ENCODE measurements at places on chromosomes 11 and 22.
A peak's percentile ranks its signal among the peaks of the same experiment; 100 is the strongest.

- no peak for DNase-seq
Measured at GRCh38 chr11:109698237-109698636, 276.2 kb downstream of the C11orf87 start.

- no peak for DNase-seq
Measured at GRCh38 chr22:36252754-36253522, at the start of gene APOL1. Gene APOL1, plus strand, starts transcription at chr22:36253133. Its CDS starts 1,823 bp downstream, at chr22:36254956.

GRCh38 chr22:39725351-39726035, 154.9 kb downstream of the CACNA1I start:
- no peak for DNase-seq

DNA sequence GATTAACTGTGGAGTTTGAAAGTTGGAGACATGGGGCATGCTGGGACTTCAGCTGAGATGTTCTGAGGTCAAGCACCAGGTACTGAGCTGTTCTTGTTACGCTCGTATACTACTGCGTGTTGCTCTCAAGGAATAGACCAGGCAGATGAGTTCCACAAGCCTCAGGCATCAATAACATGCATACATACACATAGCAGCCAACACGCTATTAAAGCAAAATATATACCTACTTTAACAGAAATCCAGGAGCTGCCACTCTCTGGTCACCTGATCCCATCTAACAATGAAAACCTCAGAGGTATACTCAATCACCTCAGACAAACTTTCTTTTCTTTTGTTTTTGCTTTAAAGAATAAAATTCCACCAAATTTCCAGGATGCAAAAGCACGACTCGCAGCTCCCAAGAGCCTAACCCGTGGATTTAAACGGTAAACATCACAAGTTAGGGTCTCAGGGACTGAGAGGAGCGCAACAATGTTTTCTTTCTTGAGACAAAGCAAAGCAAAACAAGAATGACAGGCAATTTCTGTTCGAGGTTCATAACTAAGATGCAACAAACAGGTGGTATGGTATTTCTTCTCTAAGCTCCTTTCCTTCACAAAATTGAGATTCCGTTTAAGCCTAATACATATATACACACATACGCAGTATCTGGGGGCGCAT, 16.5 kb downstream of the BLID start:
- DNase-seq = no peak

- no peak for DNase-seq
Measured at GRCh38 chr11:109512249-109512648, 90.3 kb downstream of the C11orf87 start.

GRCh38 chr22:19114984-19115552, 7.1 kb downstream of the DGCR2 start:
- DNase-seq = no peak

GRCh38 chr11:102266099-102266498, 51.2 kb upstream of the BIRC3 start:
- no peak for DNase-seq

DNA sequence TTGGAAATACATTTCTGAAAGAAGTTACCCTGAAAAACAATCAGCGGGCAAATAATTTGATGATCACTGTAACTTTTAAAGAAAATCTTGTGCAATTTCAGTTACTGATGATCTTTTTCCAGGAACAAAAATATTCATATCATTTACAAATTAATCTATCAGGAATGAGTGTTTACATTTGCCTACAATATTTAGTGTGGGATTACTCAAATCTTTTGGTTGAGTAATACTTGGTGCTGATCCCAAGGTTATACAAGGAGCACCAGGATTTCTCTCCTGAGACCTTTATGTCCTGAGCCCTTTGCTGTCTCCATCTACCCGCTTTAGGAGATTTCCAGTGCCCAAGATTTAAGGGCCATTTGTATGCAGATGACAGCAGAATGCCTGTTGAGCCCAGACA, 116.1 kb downstream of the ATXN10 start:
- peak; percentile 50 for DNase-seq

DNA sequence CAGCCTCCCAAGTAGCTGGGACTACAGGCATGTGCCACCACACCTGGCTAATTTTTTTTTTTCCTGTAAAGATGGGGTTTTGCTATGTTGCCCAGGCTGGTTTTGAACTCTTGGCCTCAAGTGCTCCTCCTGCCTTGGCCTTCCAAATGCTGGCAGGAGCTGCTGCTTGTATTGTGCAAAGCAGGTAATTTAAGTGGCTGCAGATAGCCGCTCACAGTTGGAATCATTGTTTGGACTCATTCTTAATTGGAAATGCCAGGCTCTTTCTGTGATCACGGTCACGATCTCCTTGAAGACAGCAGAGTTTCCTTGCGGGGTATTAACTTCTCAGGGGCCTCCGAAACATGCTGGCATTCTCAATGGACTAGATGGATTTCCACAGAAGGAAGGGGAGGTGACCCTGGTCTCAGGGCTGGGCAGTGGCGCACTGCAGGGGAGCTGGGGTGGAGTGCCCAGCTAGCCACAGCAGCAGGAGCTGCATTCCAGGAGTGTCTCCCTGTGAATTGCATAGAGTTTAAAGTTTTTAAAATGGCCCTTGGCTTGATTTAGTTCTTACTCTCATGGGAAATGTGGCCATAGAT, 136.1 kb downstream of the MORC2 start:
- no peak for DNase-seq

- no peak for DNase-seq
Measured at GRCh38 chr11:87575088-87575487, 537.4 kb downstream of the TMEM135 start.

DNA sequence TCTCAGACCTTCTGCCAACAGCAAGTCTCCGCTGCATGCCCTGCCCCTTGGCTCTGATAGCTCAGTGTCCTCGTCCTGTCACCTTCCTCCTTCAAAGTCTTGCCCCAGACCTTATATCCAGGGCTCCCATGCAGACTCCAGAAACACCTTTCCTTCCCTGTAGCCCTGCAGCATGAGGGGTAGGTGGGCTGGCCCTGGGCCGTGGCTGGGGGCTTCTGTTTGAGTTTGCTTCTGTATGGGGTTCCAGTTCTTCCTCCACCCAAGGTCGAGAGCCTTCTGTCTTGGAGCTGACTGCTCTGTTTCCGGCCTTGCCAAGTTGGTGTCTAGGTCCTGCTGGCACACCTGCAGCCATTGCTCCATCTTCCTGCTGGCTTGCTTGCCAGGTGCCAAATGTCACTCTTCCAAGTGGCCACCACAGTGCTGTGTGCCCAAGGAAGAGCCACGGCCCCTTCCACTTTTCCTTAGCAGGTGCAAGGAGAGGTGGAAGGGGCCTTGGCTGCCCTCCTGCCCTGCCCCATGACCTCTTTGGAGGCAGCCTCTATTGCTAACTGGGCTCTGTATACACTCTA, 74.8 kb upstream of the NECTIN1 start:
- no peak for DNase-seq

- DNase-seq = no peak
Measured at GRCh38 chr22:32846780-32847491, 45.4 kb downstream of the TIMP3 start.

DNA sequence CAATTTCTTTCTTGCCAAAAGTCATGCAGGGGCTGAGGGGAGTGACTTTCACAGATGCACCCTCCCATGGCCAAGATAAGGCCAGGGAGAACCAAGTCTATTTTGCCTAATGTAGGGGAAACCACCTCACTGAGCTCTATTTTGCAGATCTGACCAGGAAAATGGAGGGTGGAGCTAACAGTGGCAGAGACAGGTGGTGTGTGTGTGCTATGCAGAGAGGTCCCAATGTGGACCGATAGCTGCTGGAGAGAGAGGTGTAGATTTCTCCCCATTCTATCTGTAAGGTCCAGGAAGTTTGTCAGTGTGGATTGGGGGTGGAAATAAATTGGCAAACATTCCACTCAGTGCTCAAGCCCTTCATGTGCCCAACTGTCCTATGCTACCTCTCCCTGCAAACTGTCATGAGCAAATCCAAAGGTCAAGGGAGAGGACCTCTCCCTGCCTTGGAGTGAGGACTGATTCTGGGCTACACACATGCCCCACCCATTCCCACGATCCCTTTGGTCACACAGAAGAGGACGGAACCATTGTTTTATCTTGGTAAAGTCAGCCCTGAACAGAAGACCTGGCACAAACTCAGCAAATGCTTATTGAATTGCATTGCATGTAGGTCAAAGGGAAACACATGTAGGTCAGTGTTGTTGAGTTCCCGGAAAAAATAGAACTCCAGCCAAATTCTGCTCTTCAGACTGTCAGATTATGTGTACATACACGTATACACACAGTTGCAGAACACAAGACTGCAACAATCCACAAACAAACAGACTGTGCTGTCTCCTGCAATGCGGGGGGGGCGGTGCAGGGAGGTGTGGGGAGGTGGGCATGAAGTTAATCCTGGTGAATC, 65.9 kb downstream of the C11orf58 start:
- DNase-seq = no peak

GRCh38 chr22:46079093-46079860, 71.0 kb upstream of the PPARA start:
- no peak for DNase-seq

GRCh38 chr11:13277768-13278608, at the start of gene BMAL1:
Gene BMAL1, plus strand, starts transcription at chr11:13277790. Its CDS starts 76,519 bp downstream, at chr11:13354309.
- no peak for DNase-seq

DNA sequence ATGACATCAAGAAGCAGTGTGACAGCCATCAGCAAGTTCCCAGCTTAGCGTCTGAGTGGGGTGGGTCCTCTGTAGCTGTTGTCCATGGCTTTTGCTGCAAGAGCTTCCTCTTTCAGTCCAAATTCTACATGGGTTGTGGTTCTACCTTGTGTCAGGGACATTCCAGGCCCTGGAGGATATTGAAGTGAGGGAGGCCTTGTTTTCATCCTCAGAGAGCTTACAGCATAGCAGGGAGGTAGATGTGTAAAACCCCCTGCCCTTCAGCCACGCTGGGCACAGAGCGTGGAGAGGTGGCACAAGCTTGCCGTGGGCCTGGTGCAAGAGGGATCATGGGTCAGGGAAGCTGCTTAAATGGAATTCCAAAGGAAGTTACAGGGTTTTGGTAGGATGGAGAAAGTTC, 93.9 kb downstream of the GRIK4 start:
- DNase-seq = no peak

DNA sequence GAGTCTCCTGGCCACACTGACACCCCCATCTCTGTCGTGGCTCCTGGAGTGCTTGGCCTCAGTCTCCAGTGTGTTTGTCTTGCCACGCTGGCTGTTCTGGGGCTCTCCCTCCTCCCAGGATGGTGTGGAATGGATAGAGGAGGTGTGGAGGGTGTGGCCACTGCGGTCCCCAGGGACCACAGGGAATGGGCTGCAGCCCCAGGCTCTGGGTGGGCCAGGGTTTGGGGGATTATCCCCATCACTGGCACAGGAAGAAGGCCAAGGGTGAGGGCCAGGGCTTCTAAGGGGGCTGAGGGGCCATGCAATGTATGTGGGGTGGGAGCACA, 8.1 kb downstream of the GNAZ start:
- DNase-seq = no peak

GRCh38 chr22:21449531-21450319, 17.5 kb upstream of the TMEM191C start:
- DNase-seq = peak; percentile 25

GRCh38 chr11:7062534-7062933, 26.3 kb upstream of the RBMXL2 start:
- DNase-seq = no peak

DNA sequence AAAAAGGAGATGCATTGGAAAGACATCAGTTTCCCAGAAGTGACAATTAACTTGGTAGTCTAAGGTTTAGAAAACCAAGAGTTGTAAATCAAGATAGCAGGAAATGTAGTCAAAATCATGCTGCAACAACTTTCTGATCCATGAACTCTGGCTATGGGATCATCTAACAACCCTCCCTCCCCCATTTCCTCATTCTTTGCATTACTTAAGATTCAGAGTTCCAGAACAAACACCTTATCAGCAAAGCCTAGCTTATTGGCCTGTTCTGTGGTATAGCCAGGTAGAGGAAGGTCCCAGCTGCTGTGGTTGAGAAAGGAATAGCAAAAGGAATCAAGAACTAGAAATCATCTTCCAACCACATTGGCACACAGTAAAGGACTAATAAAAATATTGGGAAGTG, 651.1 kb downstream of the METTL15 start:
- DNase-seq = no peak

DNA sequence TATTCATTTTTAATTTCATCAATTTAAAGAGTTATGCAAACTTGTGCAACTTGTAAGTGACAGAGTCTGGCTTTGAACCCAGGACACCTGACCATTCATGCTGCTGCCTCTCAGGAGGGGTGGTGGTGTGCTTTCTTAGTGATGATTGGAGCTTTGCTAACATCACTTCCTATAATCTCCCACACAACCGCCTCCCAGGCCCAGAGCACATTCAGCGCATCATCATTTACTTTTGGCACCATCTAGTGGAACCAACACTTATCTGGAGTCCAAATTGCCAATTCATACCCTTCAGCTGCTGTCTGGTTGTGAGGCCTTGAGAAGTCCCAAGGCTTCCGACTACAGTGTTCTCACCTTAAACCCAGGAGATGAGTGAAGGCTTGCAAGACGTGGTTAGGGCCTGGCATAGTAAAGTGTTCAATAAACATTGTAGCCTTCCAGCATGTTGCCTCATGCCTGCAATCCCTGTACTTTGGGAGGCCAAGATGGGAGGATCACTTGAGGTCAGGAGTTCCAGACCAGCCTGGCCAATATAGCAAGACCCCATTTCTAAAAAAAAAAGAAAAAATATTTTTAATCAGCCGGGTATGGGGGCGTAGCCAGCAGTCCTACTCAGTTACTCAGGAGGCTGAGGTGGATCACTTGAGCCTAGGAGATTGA, 1.1 kb upstream of the TTLL1 start:
- peak; percentile 49 for DNase-seq

DNA sequence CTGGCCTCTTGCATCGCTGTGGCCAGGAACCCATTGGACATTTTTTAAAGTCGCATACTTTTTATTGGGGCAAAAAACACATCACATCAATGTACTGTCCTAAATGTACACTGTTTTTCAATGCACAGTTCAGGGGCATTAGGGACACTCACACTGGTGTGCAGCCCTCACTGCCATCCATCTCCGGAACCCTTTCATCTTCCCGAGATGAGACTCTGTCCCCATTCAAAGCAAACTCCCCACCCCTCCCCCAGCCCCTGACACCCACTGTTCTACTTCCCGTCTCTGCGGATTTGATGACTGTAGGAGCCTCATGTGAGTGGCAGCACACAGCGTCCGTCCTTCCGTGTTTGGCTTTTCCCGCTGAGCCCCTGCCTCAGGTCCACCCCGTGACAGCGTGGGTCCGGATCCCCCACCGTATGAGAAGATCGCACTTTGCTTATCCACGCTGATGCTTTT, 41.8 kb upstream of the TH start:
- DNase-seq = no peak

DNA sequence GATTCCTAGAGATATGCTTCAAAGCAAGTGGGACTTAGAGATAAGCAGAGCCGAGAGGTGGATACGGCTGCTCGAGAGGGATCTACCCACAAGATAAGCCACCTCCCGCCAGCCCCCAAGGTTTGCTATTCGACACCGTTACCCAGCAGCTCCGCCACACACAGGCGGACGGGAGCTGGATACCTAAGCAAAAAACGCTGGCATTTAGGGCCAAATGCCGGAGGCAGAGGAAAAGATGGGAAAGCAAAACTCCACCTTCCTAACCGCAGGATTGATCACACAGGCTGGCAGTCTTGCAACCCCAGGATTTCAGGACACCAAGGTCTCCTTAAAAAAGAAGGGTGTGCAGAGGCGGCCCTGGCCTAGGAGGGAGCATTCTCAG, 709 bp downstream of the FTH1 start:
- DNase-seq = no peak

- DNase-seq = no peak
Measured at GRCh38 chr11:87076260-87076783, 38.6 kb downstream of the TMEM135 start.

- no peak for DNase-seq
Measured at GRCh38 chr11:47672283-47672730, 29.9 kb upstream of the MTCH2 start.

- DNase-seq = no peak
Measured at GRCh38 chr11:64095949-64096348, 60.2 kb downstream of the FLRT1 start.
